Stimulated activated CD4-positive, alpha-beta T cell treated with anti-CD3 and anti-CD28 coated beads, Interleukin-4, amount 100 ng/mL, for 24 hours (primary cell): ENCODE measurements at places on chromosomes 4 and X.

DNA sequence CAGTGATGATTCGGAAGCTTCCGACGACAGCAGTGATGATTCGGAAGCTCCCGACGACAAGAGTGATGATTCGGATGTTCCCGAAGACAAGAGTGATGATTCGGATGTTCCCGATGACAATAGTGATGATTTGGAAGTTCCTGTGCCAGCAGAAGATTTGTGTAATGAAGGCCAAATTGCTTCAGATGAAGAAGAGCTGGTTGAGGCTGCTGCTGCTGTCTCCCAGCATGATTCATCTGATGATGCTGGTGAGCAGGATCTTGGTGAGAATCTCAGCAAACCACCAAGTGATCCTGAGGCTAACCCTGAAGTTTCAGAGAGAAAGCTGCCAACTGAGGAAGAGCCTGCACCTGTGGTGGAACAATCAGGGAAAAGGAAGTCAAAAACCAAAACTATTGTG lies 14.2 kb downstream of the CXCR3 start:
- DNase-seq, result no peak

DNA sequence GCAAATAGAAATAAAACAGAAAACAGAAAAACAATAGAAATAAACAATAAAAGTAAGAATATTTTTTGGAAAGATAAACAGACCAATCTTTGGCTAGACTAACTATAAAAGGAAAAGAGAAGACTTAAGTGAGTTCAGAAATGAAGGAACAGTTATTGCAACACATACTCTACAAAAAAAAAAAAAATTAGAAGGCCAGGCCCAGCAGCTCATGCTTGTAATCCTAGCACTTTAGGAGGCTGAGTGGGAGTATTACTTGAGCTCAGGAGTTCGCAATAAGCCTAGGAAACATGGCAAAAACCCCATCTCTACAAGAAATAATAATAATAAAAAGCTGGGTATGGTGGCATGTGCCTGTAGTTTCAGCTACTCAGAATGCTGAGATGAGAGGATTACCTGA lies 336.7 kb downstream of the DTHD1 start:
- no peak for DNase-seq

- no peak for DNase-seq
Observed at GRCh38 chr4:120809518-120809917, 113.0 kb downstream of the PRDM5 start.

DNA sequence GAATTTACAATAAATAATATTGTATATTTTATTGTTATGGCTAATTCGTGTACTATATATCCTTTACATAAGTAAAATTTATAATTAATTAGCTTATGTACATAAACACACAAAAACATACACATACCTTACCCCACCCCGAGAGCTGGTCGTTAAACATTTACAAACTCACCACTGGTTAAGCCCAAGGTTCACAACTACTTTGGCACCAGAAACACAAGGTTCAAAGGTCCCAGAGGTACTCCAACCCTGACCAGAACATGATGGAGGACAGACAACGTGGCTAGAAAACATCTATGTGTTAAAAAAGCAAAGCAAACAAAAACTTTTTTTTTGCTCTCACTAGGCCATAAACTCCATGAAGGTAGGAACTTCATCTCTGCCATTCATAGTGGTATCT lies 37.7 kb downstream of the SLC25A5 start:
- no peak for DNase-seq

DNA sequence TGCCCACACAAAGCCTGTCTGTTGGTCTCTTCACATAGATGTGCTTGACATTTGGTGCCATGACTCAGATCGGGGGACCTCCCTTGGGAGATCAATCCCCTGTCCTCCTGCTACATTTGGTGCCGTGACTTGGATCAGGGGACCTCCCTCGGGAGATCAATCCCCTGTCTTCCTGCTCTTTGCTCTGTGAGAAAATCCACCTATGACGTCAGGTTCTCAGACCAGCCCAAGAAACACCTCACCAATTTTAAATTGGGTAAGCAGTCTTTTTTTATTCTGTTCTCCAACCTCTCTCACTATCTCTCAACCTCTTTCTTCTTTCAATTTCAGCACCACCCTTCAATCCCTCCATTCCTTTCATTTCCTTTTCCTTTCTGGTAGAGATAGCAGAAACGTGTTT lies 159.6 kb upstream of the AGTR2 start:
- no peak for DNase-seq

DNA sequence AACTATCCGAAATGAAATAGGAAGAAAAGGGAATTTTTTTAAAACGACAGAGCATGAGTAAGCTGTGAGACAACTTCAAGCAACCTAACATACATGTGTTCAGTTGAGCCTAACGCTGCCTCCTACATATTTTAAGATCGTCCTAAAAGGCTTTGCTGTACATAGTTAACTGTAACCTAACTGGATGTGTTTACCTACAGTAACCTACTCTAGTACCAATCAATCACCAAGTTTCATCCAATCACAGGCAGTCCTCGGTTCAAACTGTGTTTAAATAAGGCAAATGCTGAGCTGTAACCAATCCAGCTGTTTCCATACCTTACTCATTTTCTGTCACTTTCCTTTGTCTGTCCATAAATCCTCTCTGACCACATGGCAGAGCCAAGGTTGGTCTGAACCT lies 17.1 kb downstream of the RCHY1 start:
- DNase-seq, result no peak

- DNase-seq, result no peak
Observed at GRCh38 chrX:30957753-30958152, 68.7 kb upstream of the TAB3 start.

- DNase-seq, result no peak
Observed at GRCh38 chrX:72038016-72038415, 93.7 kb downstream of the RTL5 start.

- no peak for DNase-seq
Observed at GRCh38 chrX:45760187-45760742, 559.6 kb upstream of the DIPK2B start.

DNA sequence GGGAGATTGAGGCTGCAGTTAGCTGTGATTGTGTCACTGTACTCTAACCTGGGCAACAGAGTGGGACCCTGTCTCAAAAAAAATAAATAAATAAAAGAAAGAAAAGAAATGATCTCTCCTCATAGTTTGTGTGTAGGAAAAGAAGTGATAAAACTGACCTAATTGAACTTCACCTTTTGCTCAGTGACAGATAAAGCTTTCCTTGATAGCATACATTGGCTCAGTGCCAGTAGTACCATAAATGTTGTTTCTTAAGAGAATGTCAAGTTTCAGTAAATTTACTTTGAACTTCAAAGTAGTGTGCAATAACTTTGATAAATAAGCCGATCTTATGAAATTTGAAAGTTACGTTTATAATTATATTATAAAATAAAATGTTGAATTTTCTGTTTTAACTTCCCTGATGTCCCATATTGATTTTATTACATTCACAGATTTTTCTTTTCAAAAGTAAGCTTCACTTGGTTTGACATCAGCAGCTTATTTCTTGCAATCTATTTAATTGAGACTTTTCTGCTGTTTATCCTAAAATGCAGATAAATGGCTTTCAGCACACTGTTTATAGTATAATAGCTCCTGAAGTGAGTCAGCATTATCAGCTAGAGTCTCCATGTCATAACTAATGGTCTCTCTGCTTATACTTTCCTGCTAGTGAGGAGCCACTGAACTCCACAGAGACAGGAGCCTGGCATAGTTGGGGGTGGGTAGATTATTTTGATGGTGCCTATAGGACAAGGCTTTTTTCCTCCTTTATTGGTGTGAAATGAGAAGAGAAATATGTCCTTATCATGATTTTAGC lies 330.1 kb downstream of the BMPR1B start:
- no peak for DNase-seq

DNA sequence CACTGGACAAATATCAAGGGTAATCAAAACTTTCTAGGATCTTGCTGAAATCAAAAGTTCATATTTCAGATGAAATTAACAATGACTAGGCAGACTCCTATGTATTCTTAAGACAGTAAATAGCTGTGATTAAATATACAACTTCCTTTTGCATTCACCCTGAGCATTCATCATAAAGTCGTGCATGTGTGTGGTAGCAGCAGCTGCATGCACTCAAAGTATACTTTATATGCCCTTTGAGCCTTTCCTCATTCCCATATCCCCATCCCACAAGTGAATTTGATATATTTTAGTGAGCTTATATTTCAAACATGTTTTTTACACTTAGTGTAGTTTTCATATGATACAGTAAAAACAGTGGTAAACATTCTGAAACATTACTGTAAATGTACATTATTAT lies 959.0 kb downstream of the C4orf33 start:
- DNase-seq, result no peak

DNA sequence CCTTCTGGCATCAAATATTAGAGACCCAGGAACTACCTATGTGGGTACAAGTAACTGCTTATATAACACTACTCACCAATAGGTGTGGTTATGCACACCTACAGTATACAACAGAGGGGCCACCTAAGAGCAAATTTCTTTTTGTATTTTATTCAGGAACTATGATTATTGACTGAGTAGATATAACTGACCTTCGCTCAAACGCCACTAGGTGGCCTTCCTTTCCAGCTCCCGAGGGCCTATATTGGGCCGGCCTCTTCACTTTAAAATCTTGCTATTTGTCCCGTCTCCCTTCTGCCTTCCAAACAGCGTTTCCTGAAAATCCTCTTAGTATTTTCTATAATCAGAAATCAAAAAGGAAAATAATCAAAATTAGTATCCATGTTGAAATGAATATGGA lies 19.9 kb upstream of the PABPC5 start:
- no peak for DNase-seq

DNA sequence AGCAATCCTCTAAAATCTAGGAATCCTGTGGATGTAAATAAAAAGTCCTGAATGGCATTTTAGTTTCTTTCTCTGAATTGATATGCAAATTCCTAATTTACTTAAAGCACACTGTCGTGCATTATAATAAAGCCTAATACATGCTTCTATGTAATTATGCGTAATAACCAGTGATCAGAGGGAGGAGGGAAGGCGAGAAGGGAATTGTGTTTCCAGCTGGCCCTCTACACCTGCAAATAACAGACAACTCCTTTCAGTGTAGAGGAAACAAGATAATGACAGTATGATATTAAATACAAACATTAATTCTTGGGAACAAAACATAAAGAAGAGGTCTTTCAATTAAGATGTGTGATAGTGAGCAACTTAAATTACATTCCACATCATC lies 419.6 kb upstream of the LCORL start:
- DNase-seq, result no peak
